ENCODE measurements at places on chromosomes 1 and 21.

GRCh38 chr1:215132156-215132555 is 49.6 kb downstream of the KCNK2 start:
- no peak for DNase-seq

- no peak for DNase-seq
These were observed 294.4 kb upstream of the NR5A2 start for GRCh38 chr1:199733125-199733524.

DNA sequence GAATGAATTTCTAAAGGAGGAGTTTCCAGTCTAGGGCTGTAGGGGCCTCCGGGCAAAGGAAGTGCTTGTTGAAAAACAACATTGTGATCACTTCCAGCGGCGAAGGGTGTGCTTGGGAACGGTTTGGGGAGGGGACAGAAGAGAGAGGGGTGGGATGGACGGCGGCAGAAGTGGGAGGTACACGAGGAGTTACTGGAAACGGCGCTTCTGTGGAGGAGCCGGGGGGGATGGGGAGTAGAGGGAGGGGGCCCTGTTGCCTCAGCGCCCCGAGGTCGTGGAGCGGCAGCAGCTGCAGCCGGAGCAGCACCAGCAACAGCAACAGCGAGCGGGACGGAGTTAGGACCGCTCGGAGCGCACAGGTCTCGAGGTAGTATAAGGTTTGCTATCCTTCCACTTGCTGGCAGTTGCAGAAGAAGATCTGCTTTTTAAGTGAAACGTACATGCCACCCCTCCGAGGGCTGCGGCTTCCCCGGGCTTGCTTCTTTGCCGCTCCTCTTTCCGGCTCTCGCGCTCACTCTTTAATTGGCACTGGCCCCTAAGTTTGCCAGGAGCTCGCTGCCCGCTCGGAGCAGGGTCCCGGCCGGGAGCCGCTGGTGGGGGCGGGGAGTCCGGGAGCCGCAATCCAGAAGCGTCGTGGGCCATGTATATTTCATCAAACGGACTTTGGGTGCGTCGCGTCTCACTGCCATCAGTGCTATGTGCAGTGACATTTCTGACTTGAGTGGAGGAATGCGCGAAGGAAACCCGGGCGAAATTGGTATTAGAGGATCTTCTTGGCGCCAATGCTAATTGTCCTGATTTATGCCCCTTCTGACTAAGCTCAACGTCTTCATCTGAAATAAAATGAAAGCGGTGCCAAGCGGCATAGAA is 771 bp upstream of the NTNG1 start:
- peak; percentile 46 for DNase-seq

DNA sequence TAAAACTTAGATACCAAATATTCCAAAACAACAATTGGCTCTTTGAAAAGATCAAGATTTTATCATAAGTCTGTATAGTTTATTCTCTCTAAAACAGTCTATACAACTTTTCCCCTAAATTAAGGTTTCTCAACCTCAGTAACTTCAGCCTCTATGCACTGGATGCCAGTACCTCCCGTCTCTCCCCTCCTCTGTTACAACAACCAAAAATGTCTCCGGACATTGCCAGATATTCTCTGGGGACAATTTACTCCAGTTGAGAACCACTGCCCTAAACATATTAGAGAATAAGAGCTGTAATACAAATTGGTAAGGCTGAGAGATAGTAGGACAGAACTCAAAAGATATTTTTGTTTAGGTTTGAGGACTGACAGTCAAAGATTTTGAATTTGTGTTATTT is 71.6 kb downstream of the TMEM200B start:
- DNase-seq, result no peak

- peak; percentile 64 for DNase-seq
These were observed 74.6 kb downstream of the DMRTA2 start for GRCh38 chr1:50348449-50349241.

DNA sequence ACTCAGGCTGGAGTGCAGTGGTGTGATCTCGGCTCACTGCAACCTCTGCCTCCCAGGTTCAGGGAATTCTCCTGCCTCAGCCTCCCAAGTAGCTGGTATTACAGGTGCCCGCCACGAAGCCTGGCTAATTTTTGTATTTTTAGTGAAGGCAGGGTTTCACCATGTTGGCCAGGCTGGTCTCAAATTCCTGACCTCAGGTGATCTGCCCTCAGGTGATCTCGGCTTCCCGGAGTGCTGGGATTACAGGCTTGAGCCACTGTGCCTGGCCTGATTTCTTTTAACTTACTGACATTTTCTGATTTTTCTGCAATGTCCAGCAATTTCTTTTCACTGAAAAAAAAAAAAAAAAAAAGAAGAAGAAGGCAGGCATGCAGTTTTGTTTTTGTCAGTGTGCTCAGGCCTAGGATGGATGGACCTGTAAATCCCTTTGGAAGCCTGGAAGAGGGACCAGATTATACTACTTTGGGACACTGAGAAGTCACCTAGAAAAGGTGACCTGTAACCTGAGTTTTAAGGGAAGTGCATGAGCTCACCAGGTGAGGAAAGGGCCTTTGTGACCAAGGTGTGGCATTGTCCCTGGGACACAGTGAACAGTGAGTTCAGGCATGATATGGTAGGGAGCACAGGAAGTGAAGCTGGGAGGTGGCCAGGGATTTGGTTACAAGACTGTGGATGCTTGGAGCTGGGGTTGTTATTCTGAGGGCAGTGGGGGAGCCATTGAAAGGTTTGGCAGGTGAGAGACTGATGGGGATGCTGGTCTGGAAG is 2.7 kb upstream of the TMEM61 start:
- DNase-seq, result no peak

- no peak for DNase-seq
These were observed 1551.6 kb downstream of the MRPL39 start for GRCh38 chr21:24055696-24056095.

GRCh38 chr1:115648717-115649691 is 7.2 kb downstream of the VANGL1 start:
- DNase-seq, result peak; percentile 41

GRCh38 chr1:151540982-151541377 is 871 bp downstream of the TUFT1 start:
- no peak for DNase-seq

DNA sequence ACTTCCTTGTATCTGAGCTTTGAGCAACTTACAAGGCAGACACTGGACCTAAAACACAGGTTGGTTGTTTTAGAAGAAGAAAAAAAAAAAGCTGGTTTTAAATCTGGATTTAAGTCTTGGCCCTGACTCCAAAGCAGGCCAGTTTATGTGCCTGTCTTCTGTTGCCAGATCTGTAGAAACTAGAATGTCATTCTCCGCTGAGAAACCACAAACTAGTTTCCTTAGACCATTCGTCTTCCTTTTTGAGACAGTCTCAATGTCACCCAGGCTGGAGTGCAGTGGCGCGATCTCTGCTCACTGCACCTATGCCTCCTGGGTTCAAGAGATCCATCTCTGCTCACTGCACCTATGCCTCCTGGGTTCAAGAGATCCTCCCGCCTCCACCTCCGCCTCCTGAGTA is 33.9 kb downstream of the APP start:
- DNase-seq, result peak; percentile 26

DNA sequence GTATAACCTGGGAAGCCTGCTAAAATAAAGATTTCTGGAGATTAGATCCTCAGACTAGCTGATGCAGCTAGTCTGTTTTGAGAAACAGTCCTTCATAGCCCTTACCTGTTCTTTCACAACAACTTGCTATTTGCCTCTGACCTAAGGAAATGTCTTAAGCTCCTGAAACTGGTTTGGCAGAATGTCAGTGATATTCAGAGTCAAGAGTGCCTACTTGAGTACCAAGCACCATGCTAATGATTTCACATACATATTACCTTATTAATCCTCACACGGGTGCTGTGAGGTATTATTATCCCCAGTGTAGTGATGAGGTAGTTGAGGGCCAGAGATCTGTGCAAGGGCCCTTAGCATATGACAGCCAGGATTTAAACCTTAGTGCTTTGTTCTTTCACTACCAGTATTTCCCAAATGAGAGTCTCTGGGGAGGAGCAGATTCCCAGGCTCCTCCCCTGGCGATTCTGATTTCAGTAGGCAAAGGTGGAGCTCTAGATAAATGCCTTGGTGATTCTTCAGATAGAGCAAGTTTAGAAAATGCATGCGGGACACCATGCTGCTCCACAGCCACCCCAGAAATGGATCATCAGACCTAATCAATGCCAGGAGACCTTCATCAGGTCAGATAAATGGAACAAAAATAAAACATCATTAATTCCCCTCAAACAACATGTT is 47.4 kb upstream of the WNT2B start:
- DNase-seq, result no peak

DNA sequence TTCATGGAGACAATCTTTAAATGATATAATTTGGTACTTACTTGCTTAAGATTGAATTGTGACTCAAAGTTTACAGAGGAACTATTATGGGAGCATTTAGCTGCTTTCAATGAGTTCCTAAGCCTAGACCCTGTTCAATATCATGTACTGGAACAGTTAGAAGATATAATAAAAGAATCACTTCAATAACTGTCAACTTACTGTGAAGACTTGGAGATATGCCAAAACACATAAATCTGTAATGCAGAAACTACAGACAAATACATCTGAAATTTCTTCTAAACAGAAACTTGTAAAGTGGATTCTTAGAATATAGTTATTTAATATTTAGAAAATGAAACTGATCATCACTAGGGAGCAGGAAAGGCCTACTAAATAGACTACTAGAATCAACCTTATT is 259.3 kb downstream of the HLX start:
- DNase-seq, result no peak

DNA sequence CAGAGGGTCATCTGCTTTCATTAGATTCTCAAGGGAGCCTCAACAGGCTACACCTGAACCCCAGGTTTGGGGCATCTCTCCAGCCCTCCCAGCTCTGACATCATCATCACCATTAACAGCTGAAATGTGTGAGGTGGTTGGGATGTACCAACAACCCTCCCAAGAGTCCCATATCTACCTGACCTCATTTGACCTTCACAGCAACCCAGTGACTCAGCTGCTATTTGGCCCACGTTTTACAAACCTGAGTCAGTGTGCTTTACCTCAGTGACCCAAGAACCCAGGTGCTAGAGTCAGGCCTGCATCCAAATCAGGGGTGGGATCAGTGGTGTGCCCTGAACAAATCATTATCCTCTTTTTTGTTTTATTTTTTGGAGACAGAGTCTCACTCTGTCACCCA is 53.3 kb upstream of the TINAGL1 start:
- no peak for DNase-seq

DNA sequence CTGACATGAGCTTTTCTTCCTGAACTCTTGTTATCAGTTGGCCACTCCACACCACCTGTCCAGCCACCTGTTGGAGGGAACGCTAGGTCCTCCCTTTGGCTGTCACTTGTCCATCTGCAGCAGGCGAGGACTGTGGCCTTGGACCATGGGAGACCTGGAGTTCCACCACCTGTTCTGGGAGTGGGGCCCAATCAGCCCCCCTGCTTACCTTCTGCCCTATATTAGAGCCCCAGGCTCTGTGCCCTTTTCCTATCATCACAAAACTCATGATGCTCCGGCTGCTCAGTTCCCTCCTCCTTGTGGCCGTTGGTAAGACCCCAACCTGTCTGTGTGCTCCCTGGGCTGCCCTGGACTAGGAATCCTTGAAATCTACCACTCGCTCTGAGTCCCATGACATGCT is at the start of gene CELA3A:
CELA3A (plus strand) TSS at position 249 of the 400 bp plus-strand sequence; CDS start at position 267, 18 bp downstream.
- no peak for DNase-seq

DNA sequence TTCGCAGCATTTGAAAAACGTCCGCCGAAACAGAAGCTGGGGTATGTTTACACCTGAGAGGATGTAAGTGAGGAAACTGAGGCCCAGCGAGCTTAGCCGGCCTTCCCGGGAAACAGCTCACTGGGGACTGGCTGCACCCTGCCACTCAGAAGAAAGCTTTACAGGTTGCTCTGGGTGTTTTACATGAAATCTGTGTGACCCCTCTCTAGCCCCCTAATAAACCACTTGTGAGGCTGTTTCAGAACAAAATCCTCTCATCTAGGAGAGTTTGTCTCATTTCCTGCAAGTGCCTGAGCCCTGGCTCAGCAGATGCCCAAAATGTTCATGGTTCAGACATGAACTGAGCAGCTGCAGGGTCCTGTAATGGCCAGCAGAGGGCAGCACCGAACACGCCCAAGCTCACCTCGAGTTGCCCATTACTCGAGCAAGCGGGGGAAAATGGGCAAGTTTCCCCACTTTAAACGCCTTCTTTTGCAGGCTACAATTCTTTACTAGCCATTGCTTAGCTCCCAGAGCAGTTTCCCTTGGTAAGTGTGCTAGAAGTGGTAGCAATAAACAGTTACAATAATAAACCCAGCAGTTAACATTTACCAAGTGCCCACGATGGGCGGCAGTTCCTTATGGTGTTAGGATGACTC is 76.4 kb downstream of the FHAD1 start:
- DNase-seq, result peak; percentile 83

GRCh38 chr1:85342207-85342606 is 65.8 kb upstream of the BCL10 start:
- no peak for DNase-seq

DNA sequence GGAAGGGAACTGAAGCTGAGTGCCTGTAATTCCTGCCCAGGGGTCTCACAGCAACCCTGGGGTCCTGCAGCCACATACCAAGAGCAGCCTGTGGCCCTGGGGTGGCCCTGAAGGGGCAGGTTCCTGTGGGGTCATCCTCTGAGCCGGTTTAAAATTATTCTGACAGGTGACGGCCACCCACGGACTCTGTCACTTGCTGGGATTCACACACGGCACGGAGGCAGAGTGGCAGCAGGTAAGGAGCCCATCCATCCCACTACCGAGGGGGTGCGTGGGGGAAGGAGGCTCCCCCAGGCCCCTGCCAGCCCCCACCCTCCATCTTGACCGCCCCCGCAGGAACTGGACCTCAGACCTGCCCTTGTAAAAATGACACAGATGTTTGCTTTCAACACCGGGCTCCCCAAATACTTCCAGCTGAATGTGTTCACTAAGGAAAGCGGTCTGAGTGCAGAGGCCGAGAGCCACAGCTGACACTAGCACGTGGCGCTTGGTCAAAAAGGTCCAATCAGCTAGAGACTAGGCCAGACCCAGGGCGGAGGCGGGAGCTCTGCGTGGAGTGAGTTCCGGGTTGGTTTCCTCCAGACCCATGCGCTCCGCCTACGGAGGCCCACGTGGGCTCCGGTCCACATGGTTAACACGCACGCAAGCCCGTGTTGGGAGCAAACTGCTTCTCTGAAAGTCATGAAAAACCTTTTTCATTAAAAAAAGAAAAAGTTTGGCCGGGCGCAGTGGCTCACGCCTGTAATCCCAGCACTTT is 10.0 kb downstream of the YBEY start:
- peak; percentile 72 for DNase-seq

All from activated CD8-positive, alpha-beta T cell treated with anti-CD3 and anti-CD28 coated beads, Interleukin-2, amount 10 ng/mL, durations not matched to agents 7 days and 5 days (primary cell).